NCI-H748 treated with DMSO at 0.1 percent for 48 hours (cell line): ENCODE measurements at places on chromosomes 5 and 9.

DNA sequence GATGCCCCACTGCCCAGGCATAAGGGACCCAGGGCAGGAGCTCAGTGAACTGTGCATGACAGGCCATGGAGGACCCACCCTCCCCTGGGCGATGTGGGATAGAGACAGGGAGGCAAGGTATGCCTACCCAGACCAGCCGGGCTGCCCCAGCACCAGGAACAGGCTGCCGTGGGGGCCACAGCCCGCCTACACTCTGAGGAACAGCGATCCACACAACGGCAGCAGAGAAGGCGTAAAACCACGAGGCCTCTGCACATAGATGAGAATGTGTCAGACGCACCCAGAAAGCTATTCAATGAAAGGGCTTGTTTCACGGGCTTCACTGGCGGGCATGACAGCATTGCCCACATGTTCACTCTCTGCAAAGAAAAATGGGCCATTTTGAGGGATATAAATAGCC is 49.5 kb downstream of the SEMA4D start:
- no peak for DNase-seq

GRCh38 chr5:74312746-74313145 is 327.8 kb downstream of the ENC1 start:
- no peak for DNase-seq

DNA sequence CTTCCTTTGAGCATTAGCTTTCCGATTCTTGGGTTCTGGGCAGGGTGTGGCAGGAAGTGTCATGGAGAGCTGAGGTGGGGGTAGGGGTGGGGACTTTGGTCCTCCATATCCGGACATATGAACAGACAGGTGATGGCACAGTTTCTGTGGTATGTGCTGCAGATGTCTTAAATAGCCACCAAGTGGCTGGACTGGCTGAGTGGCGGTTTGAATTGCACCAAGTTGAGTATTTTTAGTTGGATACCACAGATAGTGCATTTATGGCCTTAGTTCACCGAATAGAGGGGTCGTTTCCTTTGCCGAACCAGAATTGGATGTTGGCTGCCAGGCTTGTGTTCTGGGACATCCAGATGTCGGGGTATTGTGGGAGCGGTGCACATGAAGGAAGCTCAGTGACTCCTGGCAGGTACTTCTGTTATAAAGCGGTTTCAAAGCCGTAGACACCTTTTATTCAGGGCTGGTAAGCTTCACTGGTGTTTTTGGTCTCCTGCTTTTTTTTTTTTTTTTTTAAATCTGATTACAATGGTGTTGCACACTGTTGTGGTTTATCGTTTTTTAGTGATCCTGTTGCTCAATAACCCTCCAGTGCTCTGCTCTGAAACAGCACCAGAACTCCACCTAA is 15.1 kb upstream of the TNFAIP8 start:
- DNase-seq: no peak

DNA sequence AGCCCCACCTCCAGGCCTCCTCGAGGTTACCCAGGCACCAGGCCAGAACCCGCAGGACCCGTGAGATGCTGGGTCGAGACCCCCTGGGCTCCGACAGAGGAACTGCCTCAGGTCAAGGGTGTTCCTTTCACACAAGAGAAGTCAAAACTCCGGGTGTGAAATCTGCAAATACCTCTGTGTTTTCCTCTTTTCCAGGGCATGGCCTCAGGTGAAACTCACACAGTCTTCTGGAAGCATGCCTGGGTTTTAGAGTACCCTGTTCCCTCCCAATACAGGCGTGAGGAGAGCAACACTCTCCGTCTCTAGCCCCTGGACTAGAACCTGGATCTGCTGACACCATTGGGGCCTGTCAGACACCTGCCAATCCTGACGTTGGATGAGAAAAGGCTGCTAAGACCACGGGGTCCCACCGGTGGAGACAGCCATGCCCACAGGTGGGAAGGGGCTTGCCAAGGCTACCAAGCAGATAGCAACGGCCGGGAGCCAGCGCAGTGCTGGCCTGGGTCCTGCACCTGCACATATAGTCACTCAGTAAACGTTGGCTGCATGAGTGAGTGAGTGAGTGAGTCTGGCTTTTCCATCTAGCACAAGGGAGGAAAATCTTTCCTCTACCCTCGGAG is 182.0 kb upstream of the PPP1R26 start:
- no peak for DNase-seq

DNA sequence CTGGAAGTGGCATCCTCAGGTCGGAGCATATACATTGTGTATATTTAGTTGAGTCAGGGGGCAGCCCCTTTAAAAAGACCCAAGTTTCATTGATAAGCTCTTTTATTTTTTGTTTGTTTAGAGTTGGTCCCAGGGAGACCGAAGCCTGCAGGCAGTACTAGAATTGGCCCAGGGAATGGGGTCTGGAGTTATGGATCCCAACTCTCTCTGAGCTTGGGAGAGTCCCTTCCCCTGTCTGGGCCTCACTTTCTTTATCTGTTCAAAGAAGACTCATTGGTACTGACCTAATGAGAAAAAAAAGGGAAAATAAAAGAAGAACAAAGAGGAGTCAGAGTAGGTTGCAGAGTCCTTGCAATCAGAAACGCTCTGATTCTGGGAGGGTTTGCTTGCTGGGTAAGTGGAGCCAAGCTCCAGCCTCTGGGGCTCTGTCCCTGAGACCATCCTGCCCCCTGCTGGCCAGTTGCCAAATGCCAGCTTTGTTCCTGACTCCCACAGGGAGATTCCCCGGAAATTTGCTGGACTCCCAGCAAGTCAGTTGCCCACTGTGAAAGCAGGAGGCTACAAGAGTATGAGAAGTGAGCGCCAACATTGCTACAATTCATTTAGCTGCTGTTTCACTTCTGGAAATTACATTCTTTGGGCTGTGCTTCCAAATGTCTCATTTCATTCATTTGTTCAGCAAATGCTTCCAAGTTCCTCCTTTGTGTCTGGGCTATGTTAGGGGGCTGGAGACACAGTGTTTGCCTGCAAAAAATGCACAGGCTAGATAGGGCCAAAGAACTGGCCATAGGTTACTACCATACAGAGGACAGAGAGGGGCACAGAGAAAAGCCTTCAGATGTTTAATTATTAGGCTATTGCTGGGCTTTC is 156.2 kb downstream of the MELK start:
- peak; percentile 64 for DNase-seq

- DNase-seq: no peak
Observed at GRCh38 chr5:166713295-166713694, 1578.2 kb upstream of the WWC1 start.

- no peak for DNase-seq
Observed at GRCh38 chr5:81802625-81803024, 51.7 kb upstream of the SSBP2 start.

DNA sequence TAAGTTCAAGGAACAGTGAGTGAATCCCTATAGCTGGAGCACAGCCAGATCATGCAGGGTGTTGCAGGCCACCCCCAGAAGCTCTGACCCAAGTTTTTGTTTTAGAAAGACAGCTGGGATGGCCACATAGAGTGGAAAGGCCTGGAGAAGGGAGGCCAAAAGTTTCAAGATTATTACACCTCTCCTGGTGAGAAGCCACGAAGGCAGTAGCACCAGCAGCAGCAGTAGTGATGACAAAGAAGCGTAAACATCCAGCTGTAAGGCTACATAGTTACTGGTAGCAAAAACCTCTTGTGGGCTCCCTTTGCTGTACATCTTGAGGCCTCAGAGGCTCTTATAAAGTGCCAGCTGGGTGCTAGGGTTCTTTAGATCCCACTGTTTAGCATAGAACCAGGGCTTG is 11.8 kb downstream of the ADAMTSL1 start:
- no peak for DNase-seq
